NCI-H1048 (cell line): ENCODE measurements at places on chromosomes 16 and 17.

- DNase-seq, result no peak
Measured at GRCh38 chr17:77416105-77416713, 275.4 kb downstream of the SEC14L1 start.

DNA sequence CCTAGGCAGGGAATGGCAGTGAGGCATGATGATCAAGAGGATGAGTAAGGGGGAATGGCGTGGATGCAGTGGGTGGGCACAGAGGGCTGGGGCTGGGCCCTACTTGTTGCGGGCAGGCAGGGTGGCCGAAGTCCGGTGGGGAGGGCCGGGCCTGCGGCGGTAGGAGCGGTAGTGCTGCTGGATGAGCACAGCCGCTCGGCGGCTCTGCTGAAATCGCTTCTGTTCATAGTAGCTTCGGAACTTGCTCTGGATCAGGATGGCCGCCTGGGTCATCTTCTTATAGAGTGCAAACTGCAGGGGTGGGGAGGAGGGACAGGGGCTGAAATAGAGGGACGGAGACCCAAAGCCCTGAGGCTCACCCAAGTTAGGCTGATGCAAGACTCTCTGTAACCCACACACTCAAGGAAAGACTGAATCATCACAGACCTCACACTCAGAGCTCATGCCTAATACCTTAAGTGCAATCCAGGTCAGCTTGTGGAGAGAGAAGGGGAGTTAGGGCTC is 1.5 kb upstream of the SPAG7 start:
- DNase-seq, result no peak

DNA sequence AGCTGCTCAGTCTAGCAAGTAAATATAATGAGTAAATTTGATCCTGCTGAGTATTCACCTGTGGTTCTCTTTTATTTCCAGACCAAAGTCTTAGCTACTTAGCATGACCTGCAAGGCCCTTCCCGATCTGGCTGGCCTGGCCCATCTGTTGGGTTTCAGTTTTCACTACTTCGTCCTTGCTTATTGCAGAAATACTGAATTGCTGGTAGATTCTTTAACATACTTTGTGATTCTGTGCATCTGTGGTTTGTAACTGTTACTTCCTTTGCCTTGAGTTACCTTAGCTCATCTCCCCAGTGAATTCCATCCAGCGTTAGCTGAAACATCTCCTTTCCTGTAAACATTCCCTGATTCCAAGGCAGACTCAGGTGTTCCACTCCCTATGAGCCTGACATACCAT is 131.1 kb downstream of the PHKB start:
- no peak for DNase-seq

DNA sequence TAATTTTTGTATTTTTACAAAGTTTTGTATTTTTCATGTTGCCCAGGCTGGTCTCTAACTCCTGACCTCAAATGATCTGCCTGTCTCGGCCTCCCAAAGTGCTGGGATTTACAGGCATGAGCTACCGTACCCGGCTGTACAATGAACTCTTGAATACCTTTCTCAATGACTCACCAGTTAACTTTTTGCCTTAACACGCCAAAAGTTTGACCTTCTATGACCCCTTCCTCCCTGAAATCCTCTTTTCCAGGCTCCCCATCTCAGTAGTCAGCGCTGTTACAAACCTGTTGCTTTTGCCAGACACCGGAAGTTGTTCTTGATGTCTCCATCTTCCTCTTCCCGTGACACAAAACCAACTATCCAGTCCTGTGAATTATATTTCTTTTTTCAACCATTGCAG is 158.1 kb upstream of the ASIC2 start:
- no peak for DNase-seq

- DNase-seq, result no peak
Measured at GRCh38 chr16:35516971-35517370, 2057.6 kb downstream of the TP53TG3F start.

DNA sequence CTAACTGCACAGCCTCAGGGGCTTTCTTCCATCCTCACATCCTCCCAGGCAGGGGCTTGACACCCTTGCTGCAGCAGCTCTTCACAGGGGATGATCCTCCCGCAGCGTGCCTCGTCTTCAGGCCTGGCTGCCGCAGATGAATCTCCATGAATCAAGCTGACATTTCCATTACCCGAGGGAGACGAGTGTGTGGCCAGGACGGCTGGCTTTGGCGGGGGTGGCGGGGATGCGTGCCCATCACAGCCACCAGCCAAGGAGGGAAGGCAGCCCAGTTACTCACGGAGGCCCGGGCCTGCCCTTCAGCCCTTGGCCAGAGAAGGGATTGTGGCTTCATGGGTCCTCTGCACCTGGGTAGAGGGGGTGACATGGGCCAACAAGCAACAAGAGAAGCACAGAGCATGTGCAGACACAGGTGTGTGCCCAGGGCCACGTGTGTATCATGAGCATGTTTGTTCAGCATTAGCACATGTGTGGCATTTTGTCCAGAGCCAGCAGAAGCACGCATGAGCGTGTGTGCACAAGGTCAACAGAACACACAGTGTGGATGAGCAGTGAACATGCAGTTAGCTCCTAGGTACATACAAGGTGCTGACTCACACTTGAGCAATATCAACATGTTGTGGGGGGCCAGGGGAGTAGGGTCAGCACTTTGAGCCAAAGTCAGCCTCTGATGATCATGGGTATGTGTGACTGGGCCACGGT is 236.4 kb downstream of the KATNIP start:
- DNase-seq, result no peak

DNA sequence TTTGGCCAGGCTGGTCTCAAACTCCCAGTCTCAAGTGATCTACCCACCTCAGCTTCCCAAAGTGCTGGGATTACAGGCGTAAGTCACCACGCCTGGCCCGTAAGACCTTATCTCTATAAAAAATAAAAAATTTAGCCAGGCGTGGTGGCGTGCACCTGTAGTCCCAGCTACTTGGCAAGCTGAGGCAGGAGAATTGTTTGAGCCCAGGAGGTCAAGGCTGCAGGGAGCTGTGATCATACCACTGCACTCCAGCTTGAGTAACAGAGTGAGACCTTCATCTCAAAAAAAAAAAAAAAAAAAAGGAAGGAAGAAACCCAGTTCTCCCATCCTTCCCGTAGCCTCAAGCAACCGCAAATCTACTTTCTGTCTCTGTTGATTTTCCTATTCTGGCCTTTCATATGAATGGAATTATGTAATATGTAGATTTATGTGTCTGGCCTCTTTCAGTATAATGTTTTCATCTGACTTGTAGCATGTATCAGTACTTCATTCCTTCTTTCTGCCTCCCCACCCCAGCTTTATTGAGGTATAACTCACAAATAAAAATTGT is 11.2 kb downstream of the CASC3 start:
- no peak for DNase-seq

DNA sequence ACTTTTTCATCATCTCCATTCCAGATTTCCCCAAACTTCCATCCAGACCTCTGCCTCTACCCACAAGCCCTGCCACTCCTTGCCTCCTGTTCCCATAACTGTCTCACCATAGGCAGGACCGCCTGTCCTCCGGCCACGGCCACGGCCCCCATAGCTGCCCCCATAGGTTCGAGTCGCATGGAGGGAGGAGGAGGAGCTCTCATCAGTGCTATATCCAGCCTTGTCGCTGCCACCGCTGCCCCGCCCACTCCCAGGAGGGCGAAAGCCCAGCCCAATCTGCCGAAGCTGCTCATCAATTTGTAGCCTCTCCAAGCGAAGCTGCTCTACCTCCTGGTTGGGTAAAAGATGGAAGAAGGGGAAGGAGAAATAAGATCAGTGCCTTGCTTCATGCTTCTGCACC is 3.4 kb upstream of the SOX15 start:
- DNase-seq, result no peak

GRCh38 chr16:67882374-67883145 is 2.1 kb upstream of the NRN1L start:
- no peak for DNase-seq

DNA sequence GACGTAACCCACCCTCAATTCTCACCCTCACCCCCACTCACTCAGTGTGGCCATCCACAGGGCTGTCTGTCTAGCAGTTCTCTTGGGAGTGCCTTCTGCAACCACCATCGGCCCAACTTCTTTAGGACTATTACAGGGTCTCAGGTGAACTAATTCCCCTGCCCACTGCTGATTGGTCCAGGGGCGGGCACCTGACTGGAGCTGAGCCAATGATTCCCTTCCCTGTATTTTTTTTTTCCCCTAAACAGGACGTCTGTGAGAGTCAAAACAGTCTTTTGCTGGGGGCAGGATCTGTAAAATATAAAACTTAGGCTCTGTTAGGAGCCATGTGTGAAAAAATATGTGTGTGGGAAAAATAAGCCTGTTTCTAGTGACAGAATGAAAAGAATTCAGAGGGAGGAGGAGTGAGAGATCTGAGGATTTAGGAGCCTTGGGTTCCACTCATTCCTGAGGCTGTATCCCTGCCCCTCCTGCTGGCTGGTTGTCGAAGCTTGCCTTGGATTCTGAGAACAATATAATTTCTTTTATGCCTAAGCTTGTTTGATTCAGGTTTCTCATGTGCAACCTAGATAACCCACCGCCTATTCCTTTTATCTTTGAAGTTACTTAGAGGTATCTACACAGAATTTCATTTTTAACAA is 115.0 kb downstream of the SPACA3 start:
- no peak for DNase-seq

- no peak for DNase-seq
Measured at GRCh38 chr16:66856801-66857200, 12.6 kb downstream of the CA7 start.

GRCh38 chr17:58324056-58324408 is 4.6 kb downstream of the TSPOAP1 start:
- no peak for DNase-seq

DNA sequence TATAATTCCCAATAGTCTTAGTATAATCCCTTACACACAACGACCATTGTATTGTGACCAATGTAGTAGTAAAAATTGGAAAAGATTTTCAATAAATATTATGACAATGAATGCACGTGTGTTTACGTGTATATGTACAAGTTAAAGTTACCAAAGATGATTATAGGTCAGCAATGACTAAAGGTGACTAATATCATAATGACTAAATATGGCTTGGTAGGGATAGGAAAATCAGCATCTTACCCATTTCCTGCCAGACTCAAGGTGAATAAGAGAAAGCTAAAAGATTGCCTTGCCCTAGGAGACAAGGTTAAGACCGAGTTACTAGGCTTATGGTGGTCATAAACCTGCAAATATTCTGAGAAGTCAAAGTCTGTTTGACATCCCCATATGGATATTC is 34.4 kb downstream of the CPD start:
- no peak for DNase-seq

DNA sequence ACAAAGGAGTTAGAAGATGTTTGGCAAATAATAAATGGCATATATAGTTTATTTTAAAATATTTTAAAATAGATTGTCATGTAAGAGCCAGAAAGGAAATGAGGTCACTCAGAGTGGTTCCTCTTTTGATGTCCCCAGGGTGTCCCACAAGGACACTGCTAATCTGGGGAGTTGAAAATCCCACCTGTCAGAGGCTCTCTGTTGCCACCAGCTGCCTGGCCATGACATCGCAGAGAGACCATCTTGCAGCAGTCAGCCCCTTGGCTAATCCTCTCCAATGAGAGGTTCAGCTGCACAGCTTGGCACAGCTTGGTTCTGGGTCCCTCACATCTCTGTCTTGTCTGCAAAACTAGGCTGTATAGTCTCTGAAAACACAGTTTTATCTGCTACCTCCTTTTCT is 11.0 kb upstream of the RBFOX1 start:
- DNase-seq, result no peak

DNA sequence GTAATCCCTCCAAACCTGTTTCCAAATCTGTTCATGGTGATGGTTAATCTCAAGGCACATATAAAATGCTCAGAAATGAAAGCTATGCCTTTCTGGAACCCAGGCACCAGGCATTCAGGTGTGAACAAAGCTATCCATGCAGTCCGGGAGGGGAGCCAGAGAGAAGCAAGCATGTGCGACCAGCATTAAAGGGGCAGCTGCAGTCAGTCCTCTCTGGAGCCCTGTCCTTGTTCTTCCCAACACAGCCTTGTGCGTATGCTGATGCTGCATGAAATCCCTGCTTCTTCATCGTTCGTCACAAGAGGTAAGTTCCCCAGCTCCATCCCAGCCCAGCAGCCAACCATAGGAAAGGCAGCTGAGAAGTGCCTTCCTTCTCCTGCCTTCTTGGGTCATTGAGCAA is 148.7 kb downstream of the GRIN2A start:
- DNase-seq, result no peak

- DNase-seq, result no peak
Measured at GRCh38 chr16:79320956-79321355, 279.6 kb downstream of the MAF start.

DNA sequence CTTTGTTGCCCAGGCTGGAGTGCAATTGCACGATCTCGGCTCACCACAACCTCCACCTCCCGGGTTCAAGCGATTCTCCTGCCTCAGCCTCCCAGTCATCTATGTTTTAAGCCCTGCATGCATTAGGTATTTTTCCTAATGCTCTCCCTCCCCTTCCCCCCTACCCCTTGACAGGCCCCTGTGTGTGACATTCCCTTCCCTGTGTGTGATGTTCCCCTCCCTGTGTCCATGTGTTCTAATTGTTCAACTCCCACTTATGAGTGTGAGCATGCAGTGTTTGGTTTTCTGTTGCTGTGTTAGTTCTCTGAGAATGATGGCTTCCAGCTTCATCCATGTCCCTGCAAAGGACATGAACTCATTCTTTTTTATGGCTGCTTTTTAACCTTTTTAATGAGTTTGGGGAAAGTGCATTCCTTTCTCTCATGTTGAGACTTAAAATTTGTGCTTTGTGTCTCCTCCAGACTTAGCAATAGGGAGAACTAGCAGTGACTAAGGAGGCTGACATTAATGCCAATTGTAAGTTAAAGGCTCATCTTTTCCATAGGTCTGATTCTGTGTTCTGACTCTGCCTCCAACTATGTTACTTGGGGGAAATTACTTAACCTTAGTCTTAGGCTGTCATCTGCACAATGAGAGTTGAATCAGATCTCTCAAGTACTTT is 17.7 kb upstream of the PHAF1 start:
- DNase-seq, result no peak
